T follicular helper cell (primary cell): ENCODE measurements at places on chromosomes 7 and 10.

GRCh38 chr10:1546431-1547110 lies 190.8 kb downstream of the ADARB2 start:
- DNase-seq: no peak

- no peak for DNase-seq
These were observed 78.0 kb upstream of the PPP2R2D start for GRCh38 chr10:131822692-131823245.

GRCh38 chr7:155883491-155884224 lies 71.4 kb upstream of the SHH start:
- DNase-seq: no peak

DNA sequence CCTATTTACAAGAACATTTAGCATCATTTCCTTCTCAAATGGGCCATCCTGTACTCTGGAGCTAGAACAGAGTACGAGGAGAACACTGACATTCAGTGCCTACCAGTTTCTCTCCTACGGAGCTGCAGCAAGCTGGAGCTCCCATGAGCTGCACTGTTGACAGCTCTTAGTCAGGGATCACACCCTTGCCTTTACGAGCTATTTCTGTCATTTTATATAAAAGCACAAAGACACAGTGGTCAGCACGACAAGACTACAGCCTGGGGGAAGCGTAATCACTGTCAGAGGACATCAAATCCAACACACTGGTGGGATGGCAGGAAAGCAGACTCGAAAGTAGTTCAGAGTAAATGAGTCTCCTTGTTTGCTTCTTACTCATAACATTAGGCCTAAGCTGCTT lies 2.7 kb downstream of the CDCA7L start:
- no peak for DNase-seq
